ENCODE measurements at places on chromosomes 13 and 19.

- DNase-seq, result no peak
Measured at GRCh38 chr13:94390881-94391280, 88.6 kb downstream of the DCT start.

DNA sequence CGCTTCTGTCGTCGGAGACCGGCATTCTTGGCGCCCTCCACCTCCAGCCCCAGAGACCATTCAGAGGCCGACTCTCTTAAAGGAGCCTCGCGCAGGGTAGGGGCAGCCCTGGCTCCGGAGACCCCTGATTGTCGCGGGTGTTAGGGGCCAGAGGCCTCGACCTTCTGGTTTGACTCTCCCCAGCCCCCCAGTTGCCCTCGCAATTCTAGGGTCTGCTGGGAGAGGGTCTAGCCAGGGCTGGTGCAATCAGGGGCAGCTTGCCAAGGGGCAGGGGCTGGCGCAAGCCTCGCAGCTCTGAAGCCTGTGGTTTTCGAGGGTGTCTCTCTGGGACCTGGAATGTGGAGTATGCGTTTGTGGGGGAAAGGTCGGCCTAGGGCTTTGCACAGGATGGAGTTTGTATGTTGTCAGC is 1.6 kb upstream of the SLC7A10 start:
- DNase-seq, result no peak

GRCh38 chr19:38656171-38656981 is 8.9 kb downstream of the ACTN4 start:
- DNase-seq, result peak; percentile 45

DNA sequence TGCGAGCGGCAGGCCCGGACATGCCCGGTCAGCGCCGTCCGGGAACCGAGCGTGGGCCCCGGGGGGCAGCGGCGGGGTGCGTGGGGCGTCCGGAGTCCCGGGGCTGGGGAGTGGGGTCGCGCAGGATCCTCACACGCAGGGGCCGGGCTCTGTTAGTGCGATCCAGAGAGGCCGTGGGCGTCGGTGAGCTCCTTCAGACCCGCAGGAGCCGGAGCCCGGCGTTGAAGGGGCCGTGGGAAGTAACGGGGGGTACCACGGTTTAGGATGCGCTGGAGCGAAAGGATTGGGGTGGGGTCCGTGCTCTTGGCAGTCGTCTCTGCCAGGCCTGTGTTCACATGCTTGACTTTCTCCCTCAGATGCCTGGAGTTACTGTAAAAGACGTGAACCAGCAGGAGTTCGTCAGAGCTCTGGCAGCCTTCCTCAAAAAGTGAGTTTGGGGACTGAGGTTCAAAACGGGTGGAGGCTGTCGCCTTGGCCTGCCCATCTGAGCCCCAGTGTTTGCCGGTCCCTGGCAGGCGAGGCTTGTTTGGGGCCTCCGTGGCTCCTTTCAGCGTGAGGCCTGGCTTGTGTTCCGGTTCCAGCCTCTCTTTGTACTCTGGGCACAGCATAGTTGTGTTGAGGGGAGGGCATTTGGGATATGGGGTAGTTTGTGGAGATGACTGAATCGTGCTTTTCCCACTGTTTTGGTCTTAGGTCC is 512 bp downstream of the RPS19 start:
- DNase-seq, result no peak

DNA sequence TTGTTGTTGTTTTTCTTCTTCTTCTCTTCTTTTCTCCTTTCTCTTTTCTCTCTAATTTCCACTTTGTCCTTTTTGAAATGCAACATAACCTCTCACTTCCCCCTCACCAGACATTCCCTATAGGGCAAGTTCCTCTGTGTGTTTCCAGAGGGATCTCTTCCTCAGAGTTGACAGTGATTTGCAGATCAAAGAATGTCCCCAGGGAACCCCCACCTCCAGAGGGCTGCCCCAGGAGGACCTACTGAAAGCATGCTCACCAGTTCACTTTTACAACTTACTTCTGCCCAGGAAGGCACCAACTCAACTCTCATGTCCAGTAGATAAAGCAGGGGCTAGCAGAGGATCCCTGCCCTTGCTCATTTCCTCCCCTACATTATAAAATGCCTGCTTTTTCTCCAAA is 1648.0 kb downstream of the PCDH9 start:
- no peak for DNase-seq

DNA sequence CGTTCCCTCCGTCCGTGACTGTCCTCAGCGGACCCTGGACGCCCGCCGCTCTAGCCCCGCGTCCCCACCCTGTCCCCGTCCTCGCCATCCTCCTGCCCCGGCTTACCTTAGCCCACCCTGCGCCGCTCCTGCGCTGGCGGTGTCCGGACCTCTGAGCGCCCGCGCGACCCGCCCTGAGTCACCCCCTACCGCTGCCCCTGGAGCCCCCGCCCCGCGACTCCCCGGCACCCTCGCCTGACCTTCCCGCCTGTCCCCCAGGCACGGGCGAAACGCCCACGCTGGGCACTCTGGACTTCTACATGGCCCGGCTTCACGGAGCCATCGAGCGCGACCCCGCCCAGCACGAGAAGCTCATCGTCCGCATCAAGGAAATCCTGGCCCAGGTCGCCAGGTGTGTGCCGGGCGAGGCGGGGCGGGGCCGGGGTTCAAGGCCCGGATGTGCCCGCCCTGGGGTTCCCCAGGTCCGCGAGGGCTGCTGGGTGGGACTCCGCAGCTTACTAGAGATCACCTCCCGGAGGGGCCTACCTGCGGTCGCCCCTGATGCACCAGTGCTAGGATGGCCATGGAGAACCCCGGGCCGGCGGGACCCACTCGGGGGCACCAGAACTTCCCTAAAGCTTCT is 5.1 kb downstream of the HMG20B start:
- no peak for DNase-seq

Measured in activated T-cell treated with anti-CD3 and anti-CD28 coated beads, Interleukin-2, amount 50 U/mL, for 48 hours (primary cell).